ENCODE measurements at places on chromosomes 1 and 21. TPM values are rescaled to one million over a fixed set of nuclear protein-coding genes. Genes with fewer than 3 reads are reported as not detected.

The SPRR1B gene
- 43.3 TPM for total RNA-seq

The L1TD1 gene
- 3.4 TPM for total RNA-seq

The CLCA4 gene
- 0.15 TPM for total RNA-seq

The IFT25 gene
- 25.1 TPM for total RNA-seq

The SPATA45 gene
- total RNA-seq, result not detected

The FCER1A gene
- total RNA-seq, result not detected

The HTR6 gene
- not detected for total RNA-seq

The FGR gene
- total RNA-seq, result not detected

The SDC3 gene
- total RNA-seq, result 5.4 TPM

The LRRC53 gene
- not detected for total RNA-seq

The KIRREL1 gene
- total RNA-seq, result 128 TPM

The NUP210L gene
- total RNA-seq, result not detected

The S100A9 gene
- 1,435 TPM for total RNA-seq

The OR14I1 gene
- not detected for total RNA-seq

The KLHL21 gene
- total RNA-seq, result 68.4 TPM

The SH2D5 gene
- total RNA-seq, result 77.1 TPM

The CD101 gene
- 0.46 TPM for total RNA-seq

The CD1D gene
- 9.1 TPM for total RNA-seq

Data from hair follicular keratinocyte (primary cell).